ENCODE measurements at places on chromosomes 3 and 15. TPM values are rescaled to one million over a fixed set of nuclear protein-coding genes. Genes with fewer than 3 reads are reported as not detected.

- DNase-seq = no peak
Observed at GRCh38 chr3:181210275-181210674, 220.7 kb upstream of the DNAJC19 start.

GRCh38 chr3:113286524-113286923, 75.2 kb downstream of the BOC start:
- DNase-seq = no peak

GRCh38 chr3:20975188-20975651, 775.8 kb downstream of the ZNF385D start:
- no peak for DNase-seq

DNA sequence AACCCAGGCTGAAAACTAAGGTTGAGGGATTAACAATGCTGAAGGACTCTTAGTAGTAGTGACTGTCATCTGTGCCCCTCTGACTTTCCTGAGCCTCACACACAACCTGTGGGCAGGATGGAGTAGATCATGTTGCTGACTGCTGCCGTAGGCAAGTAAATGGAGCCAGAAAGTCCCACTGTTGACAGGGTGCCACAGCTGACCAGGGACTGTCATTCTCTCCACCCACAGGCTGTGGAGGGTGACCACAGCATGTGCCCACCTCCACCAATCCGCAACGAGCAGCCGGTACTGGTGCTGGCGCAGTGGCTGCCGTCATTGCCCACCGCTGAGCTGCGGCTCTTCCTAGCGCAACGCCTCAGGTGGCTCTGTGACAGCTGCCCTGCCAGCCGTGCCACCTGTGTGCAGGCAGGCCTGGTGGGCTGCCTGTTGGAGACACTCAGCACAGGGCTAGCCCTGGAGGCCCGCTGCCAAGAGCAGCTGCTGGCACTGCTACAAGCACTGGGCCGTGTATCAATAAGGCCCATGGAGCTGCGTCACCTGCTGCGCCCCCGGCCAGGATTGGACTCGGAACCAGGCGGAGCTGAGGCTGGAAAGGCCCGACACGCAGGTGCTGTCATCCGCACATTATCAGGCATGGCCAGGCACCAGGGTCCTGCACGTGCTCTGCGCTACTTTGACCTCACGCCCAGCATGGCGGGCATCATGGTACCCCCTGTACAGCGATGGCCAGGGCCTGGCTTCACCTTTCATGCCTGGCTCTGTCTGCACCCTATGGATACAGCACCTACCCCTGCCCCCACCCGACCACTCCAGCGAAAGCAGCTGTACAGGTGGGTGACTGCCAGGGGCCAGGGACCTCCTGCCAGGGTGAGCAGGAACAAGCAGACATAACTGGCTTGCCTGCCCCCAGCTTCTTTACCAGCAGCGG, 15.6 kb downstream of the NBEAL2 start:
- no peak for DNase-seq

DNA sequence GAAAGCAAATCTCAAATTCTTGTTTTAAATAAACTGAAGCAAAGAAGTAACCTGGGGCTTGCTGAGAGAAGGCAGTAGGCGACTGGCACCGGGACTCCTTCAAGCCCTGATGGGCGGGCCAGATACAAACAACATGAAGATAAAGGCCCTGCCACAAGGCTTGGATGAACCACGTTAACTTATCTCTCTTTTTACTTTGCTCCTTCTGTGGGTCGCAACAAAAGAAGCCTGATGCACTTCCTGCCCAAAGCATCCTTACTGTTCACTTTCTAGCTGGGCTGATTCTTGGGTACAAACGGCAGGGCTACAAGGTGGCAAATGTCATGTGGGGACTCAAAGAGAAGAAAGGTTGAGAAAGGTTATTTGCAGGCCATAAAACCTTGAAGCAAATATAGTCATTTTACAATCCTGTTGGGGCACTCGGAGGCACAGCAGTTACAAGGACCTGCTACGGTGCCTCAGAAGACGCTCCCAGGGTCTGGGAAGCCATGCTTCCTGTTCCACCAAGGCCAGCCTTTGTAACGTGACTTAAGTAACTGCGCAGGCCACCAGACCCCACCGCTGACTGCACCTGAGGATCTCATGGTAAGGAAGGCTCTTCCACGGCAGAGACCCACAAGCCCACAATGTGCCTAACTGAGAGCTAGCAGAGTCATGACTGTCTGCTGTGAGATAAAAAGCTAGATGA, 71.1 kb downstream of the CHSY1 start:
- no peak for DNase-seq

The SRGAP3 gene
- total RNA-seq = 0.58 TPM

The PLS1 gene
- 0.66 TPM for total RNA-seq

The DPPA2 gene
- total RNA-seq = not detected

Measured in activated B cell treated with CpG ODN at 0.5 μM for 24 hours (primary cell).